ENCODE measurements at places on chromosomes 2 and 18.

GRCh38 chr2:9693196-9693491 is 62.3 kb upstream of the YWHAQ start:
- DNase-seq = peak; percentile 86

GRCh38 chr2:210577263-210578071 is 21.1 kb downstream of the CPS1 start:
- DNase-seq = peak; percentile 4

DNA sequence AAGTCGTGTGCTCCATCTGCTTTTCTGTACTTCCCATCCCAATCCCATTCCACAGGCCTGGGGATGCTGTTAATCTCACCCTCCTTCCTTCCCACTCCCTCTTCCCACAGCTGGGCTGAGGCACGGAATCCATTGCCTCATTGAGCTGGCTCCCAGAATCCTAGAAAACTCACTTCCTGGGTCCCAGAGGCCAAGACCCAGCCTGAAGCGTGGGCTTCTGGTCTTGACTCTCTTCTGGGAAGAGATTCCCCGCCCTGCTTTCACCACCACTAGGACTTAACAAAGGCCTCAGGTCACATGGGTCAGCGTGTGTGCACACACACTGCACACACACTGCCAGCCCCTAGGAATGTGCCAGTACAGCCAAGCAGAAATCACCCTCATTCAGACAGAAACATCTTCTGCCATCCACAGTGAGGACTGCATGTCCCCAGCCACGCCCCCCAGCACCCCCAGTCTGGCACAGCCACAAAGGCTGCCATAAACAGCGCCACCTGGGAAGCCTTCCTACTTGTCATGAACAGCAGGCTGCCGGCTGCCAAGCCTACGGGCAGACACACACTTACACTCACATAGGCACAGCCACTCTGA is 165.8 kb downstream of the TNS1 start:
- no peak for DNase-seq

DNA sequence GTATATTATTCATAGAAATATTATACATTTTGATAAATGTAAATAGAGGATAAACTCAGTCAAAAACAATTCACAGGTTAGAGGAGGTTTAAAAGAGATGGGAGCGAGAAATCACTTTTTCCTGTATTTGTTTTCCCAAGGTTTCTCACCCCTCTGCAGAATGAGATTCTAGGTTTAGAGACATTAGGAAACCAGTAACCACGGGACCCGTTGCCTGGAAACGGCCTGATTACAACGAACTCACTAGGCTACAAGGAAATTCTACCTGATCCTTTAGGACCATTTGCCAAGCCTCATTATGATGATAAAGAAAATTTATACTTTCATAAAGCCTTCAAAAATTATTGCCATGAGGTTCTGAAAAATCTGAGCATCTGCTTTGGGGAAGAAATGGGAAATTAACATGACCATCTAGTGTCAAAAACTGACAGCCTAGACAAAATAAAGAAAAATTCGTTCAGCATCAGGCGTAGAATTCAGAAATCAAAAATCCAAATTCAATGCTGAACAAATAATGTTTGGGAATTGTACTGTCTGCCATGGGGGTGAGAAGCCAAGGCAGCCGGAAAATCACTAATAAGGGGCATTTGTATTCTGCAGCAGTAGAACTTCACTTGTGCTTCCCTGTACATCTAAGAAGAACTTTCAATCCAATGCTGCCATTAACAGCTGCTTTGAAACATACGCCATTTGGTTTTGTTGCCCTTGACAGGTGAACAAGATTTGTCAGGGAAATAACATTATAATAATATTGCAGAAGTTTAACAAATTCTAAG is 262.3 kb downstream of the NRXN1 start:
- no peak for DNase-seq

- DNase-seq = no peak
These were observed 306.5 kb upstream of the TNP1 start for GRCh38 chr2:217166241-217166850.

- no peak for DNase-seq
These were observed 47.2 kb downstream of the EIF2AK3 start for GRCh38 chr2:88580088-88580487.

DNA sequence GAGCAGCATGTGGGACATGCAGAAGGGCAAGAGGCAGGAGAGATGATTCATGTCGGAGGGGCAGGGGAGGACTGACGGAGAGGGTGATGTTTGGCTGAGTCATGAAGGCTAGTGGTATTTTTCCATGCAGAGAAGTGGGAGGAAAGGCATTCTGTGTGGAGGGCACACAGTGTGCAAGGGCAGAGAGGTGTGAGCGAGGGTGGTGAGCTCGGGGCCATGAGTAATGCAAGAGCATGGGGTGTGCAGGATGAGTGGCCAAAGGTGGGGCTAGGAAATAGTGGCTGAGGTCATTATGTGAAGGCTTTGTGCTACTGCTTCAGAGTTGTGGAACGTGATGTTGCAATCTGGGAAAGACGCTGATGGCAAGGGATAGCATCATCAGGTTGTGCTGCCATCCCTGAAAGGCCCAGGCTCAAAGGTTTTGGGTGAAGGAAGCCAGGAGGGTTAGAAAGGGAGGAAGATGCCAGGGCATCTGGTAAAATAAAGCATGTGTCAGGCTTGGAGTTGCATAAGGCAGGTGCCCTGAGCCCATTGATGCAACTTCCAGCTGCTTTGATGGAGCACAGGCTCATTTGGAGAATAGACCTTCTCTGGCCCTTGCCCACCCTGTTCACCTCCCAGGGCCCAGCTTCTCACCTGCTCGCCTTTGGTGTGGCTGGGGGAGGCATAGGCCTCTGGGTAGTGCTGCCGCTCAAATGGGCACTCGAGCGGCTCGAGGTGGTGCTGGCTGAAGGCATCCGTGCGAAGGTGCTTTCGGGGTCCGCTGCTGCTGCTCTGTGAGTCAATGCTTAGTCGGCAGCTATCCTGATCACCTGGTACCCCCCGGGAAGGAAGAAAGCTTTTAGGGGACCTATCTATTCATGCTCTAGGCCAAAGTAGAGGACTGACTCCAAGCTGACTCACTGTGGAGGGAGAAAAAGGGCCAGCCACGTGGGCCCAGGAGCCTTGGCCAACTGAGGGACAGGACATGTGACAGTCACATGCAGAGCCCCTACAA is 37.5 kb downstream of the PAX8 start:
- peak; percentile 99 for DNase-seq

DNA sequence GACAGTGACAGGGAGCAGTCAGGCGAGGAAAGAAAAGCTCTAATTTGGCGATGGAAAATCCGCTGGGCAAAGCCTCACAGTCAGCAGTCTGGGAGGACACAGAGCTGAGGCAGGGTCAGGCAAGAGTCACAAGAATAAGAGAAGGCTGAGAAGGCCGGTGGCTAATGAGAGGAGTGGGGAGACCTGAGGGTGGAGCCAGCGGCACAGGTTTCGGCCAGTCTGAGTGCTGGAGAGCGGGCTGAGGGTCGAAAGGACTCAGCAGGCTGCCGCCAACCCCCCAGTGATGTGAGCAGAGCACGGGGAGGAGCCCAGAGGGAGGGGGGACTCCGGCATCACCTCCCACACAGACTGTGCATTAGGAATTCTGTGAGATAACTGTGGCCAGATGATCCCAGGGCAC is 500.6 kb upstream of the MYT1L start:
- no peak for DNase-seq

GRCh38 chr18:13254971-13255927 is 36.7 kb downstream of the LDLRAD4 start:
- no peak for DNase-seq

- no peak for DNase-seq
These were observed 945.0 kb upstream of the CRIM1 start for GRCh38 chr2:35410431-35411061.

GRCh38 chr2:74851191-74851566 is 17.3 kb downstream of the HK2 start:
- peak; percentile 53 for DNase-seq

GRCh38 chr2:10475221-10475722 is 27.1 kb upstream of the ODC1 start:
- no peak for DNase-seq

DNA sequence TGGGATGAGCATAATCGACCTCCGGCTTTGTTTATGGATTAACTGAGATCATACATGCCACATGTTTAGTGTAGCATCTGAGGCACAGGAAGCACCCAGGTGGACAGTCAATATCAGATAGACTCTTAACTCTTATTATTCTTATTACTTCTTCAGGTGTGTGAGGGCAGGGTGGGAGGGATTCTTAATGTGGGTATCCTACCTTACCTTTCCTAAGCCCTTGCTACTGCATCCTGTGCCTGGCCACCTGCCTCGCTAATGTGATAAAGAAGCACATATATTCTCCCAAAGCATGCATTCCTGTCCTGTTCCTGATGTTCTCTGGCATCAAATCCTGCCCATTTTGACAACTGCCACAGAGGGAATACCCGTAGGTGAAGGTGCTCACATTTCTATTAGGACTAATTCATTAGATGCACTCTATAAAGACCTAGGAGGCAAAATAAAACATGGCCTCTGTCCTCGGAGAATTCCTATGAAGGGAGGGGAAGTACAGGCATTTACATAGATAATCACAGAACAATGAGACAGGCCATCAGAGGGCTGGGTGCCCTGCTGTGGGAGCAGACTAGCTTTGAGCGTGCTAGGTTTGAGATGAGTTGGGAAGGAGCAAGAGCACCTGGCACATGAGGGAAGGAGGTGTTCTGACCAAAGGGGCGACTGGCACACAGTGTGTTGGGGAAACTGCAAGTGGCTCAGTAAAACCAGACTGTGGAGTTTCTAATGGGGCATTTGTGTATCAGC is 19.5 kb upstream of the CELF4 start:
- no peak for DNase-seq

- DNase-seq = no peak
These were observed 12.2 kb downstream of the SESTD1 start for GRCh38 chr2:179252423-179252822.

DNA sequence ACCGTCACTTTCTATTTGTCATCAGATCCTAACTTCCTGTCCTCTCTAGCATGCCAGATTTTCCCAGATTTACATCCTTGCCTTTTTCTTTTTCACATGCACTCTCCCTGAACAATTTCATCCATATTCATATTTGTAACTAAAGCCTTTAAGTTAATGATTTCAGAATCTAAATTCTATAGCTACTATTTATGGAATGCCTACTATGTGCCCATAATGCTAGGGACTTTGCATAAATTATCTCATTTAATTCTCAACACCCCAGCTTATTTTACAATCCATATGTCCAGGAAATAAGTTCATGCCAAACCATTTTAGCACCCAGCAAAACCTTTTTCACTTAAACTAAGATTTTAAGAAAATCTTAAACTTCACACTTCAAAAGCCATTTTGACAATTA is 531.9 kb downstream of the NUP35 start:
- DNase-seq = no peak

DNA sequence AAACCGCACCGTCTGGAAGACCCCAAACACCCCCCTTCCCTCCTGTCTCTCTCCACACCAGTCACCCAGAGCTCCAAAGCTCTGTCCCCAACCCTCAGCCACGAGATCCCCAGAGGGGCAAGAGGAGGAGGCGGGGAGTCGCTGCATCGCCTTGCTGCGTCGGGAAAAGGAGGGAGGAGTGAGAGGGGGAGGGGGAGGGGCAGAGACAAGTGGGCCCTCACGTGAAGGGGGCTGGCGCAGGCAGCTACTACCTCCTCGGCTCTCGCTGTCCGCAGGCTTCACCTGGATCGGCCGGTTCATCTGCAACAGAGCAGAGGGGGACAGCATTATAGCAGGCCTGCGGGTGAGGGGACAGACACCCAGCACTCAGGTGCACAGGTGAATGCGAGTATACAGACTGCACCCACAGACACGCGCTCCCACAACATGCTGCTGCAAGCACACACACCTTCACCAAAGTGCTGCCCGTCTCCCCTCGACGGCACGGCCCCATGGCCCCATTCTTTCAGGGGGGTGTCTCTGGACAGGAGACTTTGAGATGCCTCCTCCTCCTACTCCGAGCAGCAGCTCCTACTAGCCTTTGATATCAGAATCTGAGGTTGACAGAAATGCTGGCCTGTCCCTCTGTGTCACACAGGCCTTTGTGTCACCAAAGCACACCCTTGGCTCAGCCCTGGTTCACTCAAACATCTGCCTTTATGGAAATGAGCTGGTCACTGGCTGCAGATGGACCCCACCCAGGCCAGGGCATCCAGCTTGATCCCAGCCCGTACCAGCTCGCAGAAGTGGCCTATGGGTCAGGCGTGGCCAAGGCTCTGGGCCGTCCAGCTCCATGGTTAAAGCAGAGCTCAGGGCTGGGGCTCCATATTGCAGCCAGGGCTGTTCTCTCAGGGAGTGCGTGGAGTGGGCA is 243.8 kb downstream of the CELF4 start:
- DNase-seq = no peak

- DNase-seq = no peak
These were observed 13.3 kb downstream of the CD28 start for GRCh38 chr2:203719456-203720410.

- DNase-seq = no peak
These were observed 52.8 kb downstream of the METTL4 start for GRCh38 chr18:2518473-2518872.

GRCh38 chr2:219285373-219285735 is 6.2 kb downstream of the DNAJB2 start:
- no peak for DNase-seq

- peak; percentile 16 for DNase-seq
These were observed 662.2 kb downstream of the XIRP2 start for GRCh38 chr2:167550448-167550847.

- DNase-seq = no peak
These were observed 53.7 kb downstream of the EPHA4 start for GRCh38 chr2:221518201-221518934.
